ENCODE measurements at places on chromosomes 3 and 15.

GRCh38 chr3:94494992-94495391 lies 432.1 kb downstream of the NSUN3 start:
- H3K27ac ChIP-seq: no peak overlapping the region
- no peaks in the 10 kb centered on the region for H3K27me3 ChIP-seq
- no peak for DNase-seq
- no peak overlapping the region for H3K4me3 ChIP-seq
- no peaks in the 10 kb centered on the region for H3K36me3 ChIP-seq

GRCh38 chr15:78329625-78330024 lies 10.5 kb upstream of the CRABP1 start:
- no peak overlapping the region for H3K27ac ChIP-seq
- no peaks in the 10 kb centered on the region for H3K36me3 ChIP-seq
- no peak overlapping the region for H3K4me3 ChIP-seq

DNA sequence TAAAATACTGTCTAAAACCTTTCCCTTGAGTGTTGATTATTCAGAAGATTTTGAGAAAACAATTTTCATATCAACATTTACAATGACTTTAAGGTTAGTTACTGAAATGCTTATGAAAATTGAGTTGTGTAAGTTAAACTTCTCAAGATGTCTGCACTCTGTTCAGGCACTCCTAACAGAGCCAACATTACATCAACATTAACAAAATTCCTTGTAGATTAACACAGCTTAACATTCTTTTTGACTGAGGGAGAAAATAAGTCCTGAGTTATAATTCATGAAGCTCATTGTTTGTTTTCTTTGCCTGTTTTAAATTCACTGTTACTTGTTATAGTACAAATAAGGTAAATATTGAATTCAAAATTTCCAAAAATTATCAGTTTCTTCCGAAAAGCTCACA lies 9.0 kb downstream of the ACKR4 start:
- no peak overlapping the region for H3K4me3 ChIP-seq
- DNase-seq: no peak
- no peaks in the 10 kb centered on the region for H3K27me3 ChIP-seq
- H3K27ac ChIP-seq: no peak overlapping the region

GRCh38 chr15:101250341-101250831 lies 1.5 kb downstream of the CHSY1 start:
- no peak overlapping the region for H3K27ac ChIP-seq
- H3K27me3 ChIP-seq: no peaks in the 10 kb centered on the region
- no peak for DNase-seq
- H3K4me1 ChIP-seq: peaks cover 30% of the 10 kb centered on the region
- peak overlapping the region; percentile 67 for H3K4me3 ChIP-seq

- peaks cover 10% of the 10 kb centered on the region for H3K36me3 ChIP-seq
- no peak overlapping the region for H3K27ac ChIP-seq
- peaks cover 15% of the 10 kb centered on the region for H3K4me1 ChIP-seq
These were observed 4.2 kb downstream of the PTPN23 start for GRCh38 chr3:47385007-47385406.

GRCh38 chr3:186299327-186299726 lies 62.7 kb downstream of the DGKG start:
- no peaks in the 10 kb centered on the region for H3K27me3 ChIP-seq
- H3K4me3 ChIP-seq: no peak overlapping the region
- no peaks in the 10 kb centered on the region for H3K36me3 ChIP-seq
- H3K4me1 ChIP-seq: no peaks in the 10 kb centered on the region
- no peak overlapping the region for H3K27ac ChIP-seq
- DNase-seq: no peak

DNA sequence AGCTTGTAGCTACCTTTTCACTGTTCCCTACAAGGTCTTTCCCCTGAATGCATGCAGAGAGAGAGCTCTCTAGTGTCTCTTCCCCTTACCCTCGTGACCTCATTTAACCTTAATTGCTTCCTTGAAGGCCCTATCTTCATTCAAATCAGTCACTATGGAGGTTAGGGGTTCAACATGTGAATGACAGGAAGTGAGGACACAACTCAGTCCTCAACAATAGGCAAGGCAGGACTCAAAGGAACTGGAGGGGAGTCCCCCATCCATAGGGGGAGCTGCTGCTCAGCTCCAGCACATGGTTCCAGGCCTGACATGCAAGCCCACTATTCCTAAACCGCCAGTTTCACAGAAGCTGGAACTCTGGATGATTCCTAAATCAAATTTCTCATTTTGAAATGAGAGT lies 33.8 kb upstream of the GYG1 start:
- H3K4me1 ChIP-seq: no peaks in the 10 kb centered on the region
